ENCODE measurements at places on chromosomes 7 and 10. TPM values are rescaled to one million over a fixed set of nuclear protein-coding genes. Genes with fewer than 3 reads are reported as not detected.

- peak overlapping the region; percentile 96 for H3K27ac ChIP-seq
- DNase-seq, result no peak
- no peaks in the 10 kb centered on the region for H3K36me3 ChIP-seq
- H3K4me1 ChIP-seq, result peaks cover 81% of the 10 kb centered on the region
Measured at GRCh38 chr7:821688-822087, 10.6 kb upstream of the SUN1 start.

DNA sequence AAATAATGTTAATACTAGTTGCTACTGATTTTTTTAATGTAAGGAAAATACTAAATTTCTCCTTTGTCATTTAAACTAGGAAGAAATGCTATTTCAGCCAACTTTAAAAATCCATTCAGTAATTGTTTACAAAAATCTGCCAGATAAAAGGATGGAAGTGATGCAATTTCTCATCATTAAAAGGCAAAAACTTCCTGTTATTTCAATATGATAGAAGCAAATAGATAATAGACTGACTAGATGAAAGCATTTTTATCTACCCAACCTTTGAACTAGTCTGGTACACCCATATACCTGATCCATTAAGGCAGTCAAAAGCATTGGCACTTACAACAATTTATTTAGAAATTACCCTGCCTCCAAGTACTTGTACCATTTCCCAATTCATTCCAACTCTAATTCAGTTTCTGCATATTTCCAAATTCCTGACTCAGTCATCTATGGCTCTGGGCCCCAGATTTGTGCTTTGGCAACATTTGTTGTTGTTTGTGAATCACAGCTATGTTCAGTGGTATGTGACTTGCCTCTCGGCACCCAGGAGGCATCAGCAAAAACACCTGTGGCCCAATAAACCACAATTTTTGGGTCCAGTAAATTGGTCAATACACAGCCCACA is 482.6 kb upstream of the SEMA3A start:
- H3K4me1 ChIP-seq, result no peaks in the 10 kb centered on the region
- no peak overlapping the region for H3K4me3 ChIP-seq
- H3K27ac ChIP-seq, result no peak overlapping the region
- peak; percentile 10 for DNase-seq

The PIP gene
- not detected for total RNA-seq

DNA sequence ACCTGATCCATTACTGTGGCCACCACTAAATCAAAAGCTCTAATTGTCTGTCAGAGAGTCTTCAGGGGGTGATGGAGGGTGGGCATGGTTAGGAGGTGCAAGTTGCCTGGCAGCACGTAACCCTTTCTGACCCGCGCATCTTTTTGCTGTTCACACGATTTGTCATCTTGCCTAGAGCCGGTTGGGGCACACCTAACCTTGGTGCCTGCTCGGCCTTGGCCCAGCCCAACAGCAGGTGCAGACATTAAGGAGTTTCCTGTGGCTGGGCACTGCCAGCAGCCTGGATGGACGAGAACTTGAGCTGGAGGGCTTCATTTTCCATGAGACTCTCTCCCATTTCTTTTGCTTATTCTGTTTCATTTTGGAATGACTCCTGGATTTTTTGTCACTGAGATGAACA is 41.0 kb upstream of the PTF1A start:
- H3K4me1 ChIP-seq, result no peaks in the 10 kb centered on the region
- H3K4me3 ChIP-seq, result no peak overlapping the region
- H3K27ac ChIP-seq, result no peak overlapping the region
- H3K36me3 ChIP-seq, result no peaks in the 10 kb centered on the region

The TYSND1 gene
- total RNA-seq, result 2.4 TPM

DNA sequence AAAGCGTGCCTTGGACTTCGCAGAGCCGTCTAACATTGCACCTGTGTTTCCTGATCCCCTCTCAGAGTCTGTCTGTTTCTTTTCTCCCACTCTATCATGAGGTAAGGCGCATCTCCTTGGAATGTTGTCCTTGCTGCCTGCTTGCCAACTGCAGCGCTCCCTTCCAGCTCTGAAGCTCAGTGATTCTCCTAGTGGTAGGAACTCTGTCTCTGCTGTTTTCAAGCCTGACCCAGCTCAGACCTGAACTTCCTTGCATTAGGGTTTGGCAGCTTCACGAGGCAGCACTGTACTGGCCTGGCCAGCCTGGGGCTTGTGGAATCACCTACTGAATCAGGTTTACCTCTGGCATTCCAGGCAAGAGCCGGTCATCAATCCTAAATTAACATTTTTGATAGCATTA is 123.9 kb downstream of the CREB5 start:
- peak; percentile 17 for DNase-seq
- H3K36me3 ChIP-seq, result no peaks in the 10 kb centered on the region
- H3K27me3 ChIP-seq, result no peaks in the 10 kb centered on the region
- peaks cover 4% of the 10 kb centered on the region for H3K4me1 ChIP-seq

The C10orf105 gene
- not detected for total RNA-seq

GRCh38 chr10:120810298-120810697 is 40.9 kb upstream of the WDR11 start:
- no peak for DNase-seq
- no peaks in the 10 kb centered on the region for H3K4me1 ChIP-seq
- H3K27ac ChIP-seq, result no peak overlapping the region
- no peak overlapping the region for H3K4me3 ChIP-seq
- no peaks in the 10 kb centered on the region for H3K27me3 ChIP-seq

The CDH23 gene
- total RNA-seq, result 3.8 TPM
